Tibial nerve (tissue), 4 donors: ENCODE measurements at places on chromosomes 2 and 18.
A peak's percentile ranks its signal among the peaks of the same experiment; 100 is the strongest.

GRCh38 chr2:12684471-12684936, 32.2 kb upstream of the TRIB2 start:
- DNase-seq = no peak
- no peaks in the 10 kb centered on the region for H3K4me1 ChIP-seq
- no peak overlapping the region for H3K27ac ChIP-seq
- H3K4me3 ChIP-seq = no peak overlapping the region
- no peaks in the 10 kb centered on the region for H3K36me3 ChIP-seq

GRCh38 chr18:11689669-11690565, 853 bp downstream of the GNAL start:
- H3K4me1 ChIP-seq = no peaks in the 10 kb centered on the region
- H3K4me3 ChIP-seq = peak overlapping the region; percentile 58

GRCh38 chr18:79524181-79525078, 128.7 kb downstream of the NFATC1 start:
- peaks cover 33% of the 10 kb centered on the region for H3K36me3 ChIP-seq
- H3K27me3 ChIP-seq = no peaks in the 10 kb centered on the region
- H3K4me3 ChIP-seq = peak overlapping the region; percentile 17
- H3K27ac ChIP-seq = peak overlapping the region; percentile 60

DNA sequence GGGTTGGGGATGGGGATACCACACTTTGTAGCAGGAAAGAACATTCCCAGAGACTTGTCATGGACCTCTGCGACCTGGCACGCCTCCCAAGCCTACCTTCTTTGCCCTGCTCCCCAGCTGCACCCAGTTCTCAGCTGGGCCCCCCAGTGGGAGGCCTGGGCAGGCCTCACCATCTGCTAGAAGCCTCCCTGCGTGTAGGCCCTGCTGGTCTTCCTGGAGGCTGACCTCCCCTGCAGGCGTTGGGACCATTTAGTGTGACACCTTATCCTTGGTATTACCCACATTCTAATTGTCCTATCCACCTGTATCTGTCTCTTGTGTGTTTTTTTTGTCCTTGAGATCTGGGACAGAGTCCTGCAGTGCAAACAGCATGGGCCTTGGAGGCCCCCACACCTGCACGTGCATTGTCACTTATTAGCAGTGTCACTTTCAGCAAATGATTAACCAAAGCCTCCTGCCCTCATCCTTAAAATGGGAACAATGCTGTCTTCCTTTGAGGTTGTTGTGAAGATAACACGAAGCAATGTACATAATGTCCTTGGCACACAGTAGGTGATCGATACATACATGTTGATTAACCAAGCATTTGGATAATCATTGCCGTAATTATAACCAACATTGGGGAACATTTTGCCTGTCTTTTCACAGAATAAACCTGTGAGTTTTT, 77.2 kb downstream of the LIPG start:
- H3K4me3 ChIP-seq = no peak overlapping the region
- H3K4me1 ChIP-seq = no peaks in the 10 kb centered on the region
- no peaks in the 10 kb centered on the region for H3K36me3 ChIP-seq
- no peak overlapping the region for H3K27ac ChIP-seq
- no peak for DNase-seq

DNA sequence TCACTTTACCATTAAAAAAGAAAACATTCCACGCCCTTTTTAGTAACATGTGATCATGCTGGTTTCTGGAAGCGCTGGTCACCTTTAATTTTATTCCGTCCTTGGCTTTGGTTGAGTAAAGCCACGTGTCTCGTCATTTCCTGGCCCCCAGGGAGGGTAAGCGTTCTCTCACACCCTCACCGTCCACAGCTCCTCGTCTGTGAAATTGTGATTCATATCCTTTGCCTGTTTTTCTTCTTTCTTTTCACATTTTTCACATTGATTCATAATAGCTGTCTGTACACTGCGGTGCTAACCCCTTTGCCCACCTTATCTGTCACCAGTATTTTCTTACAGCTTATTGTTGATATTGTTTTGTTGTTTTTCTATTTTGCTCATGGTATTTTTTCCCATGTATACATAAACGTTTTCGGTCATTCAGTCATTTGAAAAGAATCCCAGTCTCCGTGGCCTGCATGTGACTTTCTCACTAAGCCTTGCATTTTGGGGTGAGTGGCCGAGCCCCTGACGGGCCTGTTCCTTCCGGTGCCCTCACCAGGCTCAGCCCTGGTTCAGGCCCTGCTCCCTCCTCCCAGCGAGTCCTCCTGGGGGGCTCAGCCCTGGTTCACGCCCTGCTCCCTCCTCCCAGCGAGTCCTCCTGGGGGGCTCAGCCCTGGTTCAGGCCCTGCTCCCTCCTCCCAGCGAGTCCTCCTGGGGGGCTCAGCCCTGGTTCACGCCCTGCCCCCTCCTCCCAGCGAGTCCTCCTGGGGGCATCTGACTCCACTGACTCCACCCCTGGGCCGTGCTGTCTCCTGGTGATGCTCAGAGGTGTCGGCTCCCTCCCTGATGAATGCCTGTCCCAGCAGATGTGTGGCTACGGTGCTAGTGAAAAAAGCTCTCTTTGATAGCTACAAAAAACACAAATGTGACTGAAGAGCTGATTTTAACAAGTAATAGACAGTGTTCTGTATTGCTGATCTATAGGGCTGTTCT, 249.7 kb upstream of the PXDN start:
- no peaks in the 10 kb centered on the region for H3K4me1 ChIP-seq
- no peaks in the 10 kb centered on the region for H3K36me3 ChIP-seq
- no peak overlapping the region for H3K4me3 ChIP-seq
- DNase-seq = no peak

DNA sequence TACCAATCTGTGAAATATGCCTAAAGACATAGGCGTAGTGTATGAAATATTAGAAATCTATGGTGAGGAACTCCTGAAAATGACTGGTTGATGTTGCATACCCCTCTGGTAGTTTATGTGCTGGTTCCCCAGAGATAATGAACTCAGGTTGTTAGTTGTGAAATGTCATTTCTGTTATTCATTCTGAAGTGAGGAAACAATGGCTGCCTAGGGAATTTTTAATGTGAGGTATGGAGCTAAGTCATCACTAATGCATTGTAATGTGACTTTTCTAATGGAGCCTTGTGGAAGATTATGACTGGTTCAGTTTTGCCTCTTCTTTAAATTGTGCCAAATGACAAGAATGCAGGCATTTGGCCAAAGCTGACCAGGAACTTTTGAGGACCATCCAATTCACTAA, 61.6 kb upstream of the RAB27B start:
- H3K27ac ChIP-seq = no peak overlapping the region
- no peaks in the 10 kb centered on the region for H3K4me1 ChIP-seq
- no peak overlapping the region for H3K4me3 ChIP-seq
- H3K36me3 ChIP-seq = no peaks in the 10 kb centered on the region
- DNase-seq = no peak

DNA sequence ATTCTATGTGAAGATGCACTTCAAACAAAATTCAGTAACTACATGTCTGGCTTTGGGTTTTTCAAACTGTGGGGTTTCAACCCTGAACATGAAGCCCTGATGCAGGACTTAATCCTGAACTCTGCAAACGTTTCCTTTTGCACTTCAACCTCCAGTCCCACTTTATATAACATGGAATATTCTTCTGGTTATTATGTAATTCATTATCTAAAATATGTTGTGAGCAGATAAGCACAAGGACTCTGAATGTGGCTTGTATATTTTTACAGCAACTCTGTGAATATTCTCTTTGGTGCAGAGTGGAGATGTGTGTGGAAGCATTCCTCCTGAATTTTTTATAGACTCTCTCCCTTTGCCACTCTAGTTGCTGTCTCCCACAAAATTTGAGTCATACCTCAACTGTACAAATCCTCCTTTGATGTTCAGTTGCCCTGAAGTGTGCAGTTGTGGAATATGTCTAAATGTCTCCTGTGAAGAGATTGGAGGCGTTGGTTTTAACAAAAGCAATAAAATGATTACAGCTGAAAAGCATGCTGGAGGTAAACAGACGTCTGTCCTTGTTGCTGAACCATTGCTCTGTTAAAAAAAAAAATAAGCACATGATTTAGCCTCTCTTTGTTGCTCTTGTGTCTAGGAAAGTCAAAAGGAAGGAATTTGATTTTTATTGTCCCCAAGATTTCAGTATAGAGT, 205.1 kb upstream of the NRP2 start:
- no peak for DNase-seq
- H3K36me3 ChIP-seq = no peaks in the 10 kb centered on the region
- no peak overlapping the region for H3K27ac ChIP-seq
- no peaks in the 10 kb centered on the region for H3K4me1 ChIP-seq

GRCh38 chr2:129768036-129768386, 211.5 kb upstream of the RAB6C start:
- DNase-seq = no peak
- no peak overlapping the region for H3K27ac ChIP-seq
- H3K4me3 ChIP-seq = no peak overlapping the region
- no peaks in the 10 kb centered on the region for H3K36me3 ChIP-seq
- no peaks in the 10 kb centered on the region for H3K4me1 ChIP-seq
- no peaks in the 10 kb centered on the region for H3K27me3 ChIP-seq

GRCh38 chr2:201656102-201656501, 12.8 kb upstream of the TMEM237 start:
- H3K27me3 ChIP-seq = no peaks in the 10 kb centered on the region
- no peak overlapping the region for H3K27ac ChIP-seq
- H3K36me3 ChIP-seq = no peaks in the 10 kb centered on the region
- H3K4me3 ChIP-seq = no peak overlapping the region

DNA sequence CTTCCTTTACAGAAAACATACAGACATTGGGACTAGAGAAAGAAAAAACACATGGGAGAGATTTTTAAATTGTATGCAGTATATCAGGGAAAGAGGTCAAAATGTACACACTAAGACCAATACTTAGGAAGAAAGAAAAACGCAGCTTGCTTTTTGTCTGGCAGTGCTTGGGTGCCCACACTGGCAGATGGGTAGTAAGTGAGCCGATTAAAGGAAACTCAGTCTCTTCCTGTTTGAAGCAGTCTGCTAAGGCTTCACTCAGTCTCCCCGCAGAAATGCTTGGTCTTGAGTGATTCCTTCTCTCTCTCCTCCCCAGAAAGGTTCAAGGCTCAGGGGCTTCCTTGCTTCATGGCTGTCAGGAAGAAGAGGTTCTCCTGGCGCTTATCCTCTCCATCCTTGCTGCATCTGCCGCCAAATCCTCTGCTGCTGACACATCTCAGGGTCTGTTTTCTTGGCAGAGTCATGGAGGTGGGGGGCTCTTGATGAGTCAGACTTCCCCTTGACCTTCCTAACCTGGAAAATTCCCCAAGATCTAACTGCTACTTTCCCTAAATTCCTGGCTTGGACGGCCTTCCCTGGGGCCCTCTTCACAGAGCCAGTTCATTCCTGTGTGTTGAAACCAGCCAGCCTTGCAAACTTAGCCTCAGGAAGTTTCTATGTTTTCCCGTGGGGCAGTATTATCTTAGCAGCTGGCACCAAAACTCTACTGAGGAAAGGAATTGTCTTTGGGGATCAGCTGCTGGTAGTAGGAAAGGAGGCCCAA, 10.5 kb upstream of the TMSB10 start:
- peak overlapping the region; percentile 45 for H3K27ac ChIP-seq
- H3K4me1 ChIP-seq = peaks cover 21% of the 10 kb centered on the region
- DNase-seq = no peak
- no peaks in the 10 kb centered on the region for H3K36me3 ChIP-seq
- no peaks in the 10 kb centered on the region for H3K27me3 ChIP-seq
- H3K4me3 ChIP-seq = no peak overlapping the region

DNA sequence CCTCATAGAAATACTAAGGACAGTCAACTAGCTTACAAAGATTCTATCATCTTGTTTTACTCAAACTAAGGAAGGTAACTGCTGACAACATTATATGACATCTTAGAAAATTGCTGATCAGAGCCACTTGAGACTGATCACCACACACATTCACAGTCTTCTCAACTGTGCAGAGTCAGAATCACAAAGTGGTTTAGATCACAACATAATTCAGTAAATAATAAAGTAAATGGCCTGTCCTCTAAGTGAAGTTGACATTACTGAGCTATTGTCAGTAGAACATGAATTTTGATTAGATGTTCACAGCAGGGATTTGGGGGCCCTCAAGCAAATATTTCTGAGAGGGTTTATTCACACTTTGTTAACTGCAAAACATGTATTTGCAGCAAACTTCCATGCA, 28.5 kb downstream of the NOL4 start:
- no peak overlapping the region for H3K4me3 ChIP-seq
- H3K27ac ChIP-seq = no peak overlapping the region
- DNase-seq = no peak

GRCh38 chr18:76388891-76389423, 106.1 kb downstream of the ZNF516 start:
- peak overlapping the region; percentile 71 for H3K27ac ChIP-seq
- peaks cover 25% of the 10 kb centered on the region for H3K4me1 ChIP-seq
- no peak overlapping the region for H3K4me3 ChIP-seq
- H3K36me3 ChIP-seq = no peaks in the 10 kb centered on the region
- DNase-seq = no peak

DNA sequence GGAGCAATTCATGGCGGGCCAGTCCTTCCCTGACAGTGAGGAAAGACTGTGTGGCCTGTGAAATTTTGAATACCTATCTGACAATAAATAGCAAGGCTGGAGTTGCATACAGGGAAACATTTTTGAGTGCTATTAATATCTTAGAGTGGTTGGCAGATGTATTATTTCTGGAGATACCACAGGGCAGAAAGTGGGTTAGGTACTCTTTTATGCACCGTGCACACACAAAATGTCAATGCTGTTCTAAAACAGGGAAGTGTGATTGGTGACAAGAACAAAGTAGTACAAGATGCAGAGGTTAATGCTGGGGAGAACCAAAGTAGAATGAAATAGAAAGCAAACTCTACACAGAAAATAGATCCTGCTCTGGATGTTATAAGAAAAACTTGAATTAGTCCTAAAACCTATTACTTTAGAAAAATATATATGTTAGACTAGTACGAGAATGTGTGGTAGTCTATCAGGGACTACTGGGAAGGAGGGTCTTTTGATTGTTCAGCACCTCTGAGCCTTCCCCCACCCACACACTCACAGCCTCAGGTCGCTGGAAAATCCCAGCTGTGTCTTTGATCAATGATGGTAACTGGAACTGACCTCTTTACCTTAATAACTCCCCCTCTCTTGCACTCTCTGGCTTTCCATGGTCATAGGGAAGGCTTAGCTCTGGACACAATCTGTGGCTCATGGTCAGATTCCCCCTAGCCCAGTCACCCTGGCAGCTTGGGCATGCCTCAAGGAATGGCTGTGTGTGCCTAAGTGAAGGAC, 58.2 kb downstream of the SERPINB8 start:
- H3K27ac ChIP-seq = no peak overlapping the region
- DNase-seq = no peak
- no peaks in the 10 kb centered on the region for H3K36me3 ChIP-seq
- no peaks in the 10 kb centered on the region for H3K4me1 ChIP-seq
- H3K4me3 ChIP-seq = no peak overlapping the region

DNA sequence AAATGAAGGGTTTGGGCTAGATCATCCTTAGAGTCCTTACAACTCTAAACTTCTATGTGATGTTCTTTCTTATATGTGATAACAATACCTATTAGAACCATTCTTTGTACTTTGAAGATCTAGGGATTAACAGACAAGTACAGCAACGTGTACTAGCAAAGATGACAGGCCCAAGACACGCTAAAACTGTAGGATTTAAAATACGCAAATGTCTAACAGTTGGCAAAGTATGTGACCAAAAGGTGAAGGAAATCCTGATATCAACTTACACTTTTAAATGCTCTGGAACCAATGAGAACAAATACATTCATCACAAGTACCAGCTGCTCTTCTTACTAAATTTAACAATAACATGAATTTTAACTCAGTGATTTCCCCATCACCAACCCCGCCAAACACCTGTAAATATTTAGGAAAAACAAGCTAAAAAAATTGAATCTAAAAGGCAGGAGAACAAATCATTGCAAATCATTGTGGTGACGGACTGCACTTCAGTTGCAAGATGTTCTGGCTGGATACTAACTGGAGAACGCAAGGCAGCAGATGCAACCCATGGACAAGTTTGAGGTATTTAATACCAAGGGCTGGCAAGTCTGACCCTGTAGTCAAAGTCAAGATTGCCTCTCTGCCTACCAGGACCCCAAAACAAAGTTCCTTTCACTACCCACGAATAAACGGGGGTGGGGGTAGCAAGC, 1.4 kb downstream of the ANKRD44 start:
- H3K4me3 ChIP-seq = peak overlapping the region; percentile 58
- no peak for DNase-seq
- peak overlapping the region; percentile 70 for H3K27ac ChIP-seq
